ENCODE measurements at places on chromosomes 3 and 15.

- DNase-seq = no peak
Measured at GRCh38 chr3:72044231-72044855, 259.4 kb upstream of the PROK2 start.

DNA sequence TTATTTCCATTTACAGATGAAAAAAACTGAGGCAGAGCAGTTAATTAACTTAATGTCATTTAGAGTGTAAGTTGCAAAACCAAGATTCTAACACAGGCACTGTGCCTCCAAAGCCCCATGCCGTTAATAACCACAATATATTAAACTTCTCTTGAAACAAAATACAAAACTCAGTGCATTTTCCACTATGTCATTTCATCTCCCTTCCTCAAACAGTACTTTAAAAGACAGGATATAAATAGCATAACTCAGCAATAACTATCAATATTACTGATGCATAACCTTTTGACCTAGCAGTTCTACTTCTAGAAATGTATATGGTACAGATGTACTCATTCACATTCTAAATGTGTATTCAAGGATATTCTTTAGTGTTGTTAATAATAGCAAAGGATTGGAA, 5.1 kb upstream of the TASOR start:
- no peak for DNase-seq

- DNase-seq = no peak
Measured at GRCh38 chr3:11465744-11466616, 177.7 kb downstream of the VGLL4 start.

DNA sequence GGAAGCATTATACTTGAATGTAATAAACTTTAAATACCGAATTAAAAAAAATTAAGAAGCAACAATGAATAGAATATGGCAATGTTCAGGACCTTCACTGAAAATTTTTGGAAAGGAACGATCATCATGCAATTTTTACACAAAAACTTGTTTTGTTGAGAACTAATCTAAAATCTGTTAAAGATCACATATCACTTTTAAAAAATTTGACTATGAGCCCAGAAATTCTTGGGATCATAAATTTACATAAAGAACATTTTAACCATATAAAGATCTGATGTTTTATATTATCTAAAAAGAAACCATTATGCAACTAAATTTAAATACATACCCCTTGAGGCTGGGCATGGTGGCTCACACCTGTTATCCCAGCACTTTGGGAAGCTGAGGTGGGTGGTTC, 76.2 kb upstream of the MELTF start:
- no peak for DNase-seq

GRCh38 chr3:46675426-46675825, 18.1 kb downstream of the ALS2CL start:
- DNase-seq = no peak

DNA sequence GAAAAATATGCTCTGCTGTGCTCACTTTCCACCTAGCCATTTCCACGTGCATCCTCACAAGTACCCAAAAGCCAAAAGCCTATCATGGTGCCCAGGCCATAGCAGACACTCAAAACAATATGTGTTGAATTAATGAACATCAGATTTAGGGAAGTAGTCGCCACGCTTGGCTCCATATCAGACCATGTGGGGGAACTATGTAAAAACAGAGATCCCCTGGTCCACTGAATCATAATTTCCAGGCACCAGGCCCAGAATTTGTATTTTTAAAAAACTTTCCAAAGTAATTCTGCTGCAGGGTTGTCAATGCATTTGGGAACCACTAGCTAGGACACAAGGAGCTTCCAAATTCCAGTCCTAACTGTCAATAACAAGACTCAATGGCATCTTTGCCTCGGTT, 77.3 kb downstream of the CNTN3 start:
- no peak for DNase-seq
